Stimulated activated CD4-positive, alpha-beta T cell treated with anti-CD3 and anti-CD28 coated beads, TNF-alpha, amount 100 ng/mL, for 24 hours (primary cell): ENCODE measurements at places on chromosomes 6 and 20.

DNA sequence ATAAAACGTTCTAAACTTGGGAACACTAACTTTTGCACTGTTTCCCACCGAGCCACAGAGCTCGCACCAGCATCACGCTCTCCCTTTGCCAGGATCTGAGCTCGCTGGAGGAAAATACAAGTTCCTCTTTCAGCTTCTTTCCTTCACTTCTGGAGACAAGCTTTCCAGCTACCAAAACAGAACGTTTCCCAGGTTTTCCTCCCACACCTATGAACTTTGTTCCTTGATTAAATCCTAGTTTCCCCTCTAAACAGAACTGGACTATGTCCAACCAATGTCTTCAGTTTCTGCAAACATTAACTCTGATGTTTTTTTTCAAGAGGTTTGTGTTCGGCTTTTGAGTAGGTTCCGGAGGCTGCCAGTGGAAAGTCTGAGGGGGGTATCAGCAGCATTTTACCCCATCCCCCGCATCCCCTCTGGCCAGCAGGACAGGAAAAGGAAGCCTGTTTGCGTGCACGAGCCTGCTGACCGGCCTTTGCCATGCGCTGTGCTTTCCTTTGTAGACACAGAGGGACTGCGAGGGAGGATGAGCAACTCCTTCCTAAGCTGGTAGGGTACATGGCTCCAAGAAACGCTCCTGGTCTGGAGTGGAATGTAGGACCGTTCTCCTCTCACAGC lies 135.5 kb downstream of the LY86 start:
- DNase-seq, result no peak

- no peak for DNase-seq
These were observed 9.4 kb downstream of the FOXP4 start for GRCh38 chr6:41555326-41556300.

GRCh38 chr20:52303281-52303950 lies 111.8 kb upstream of the ZFP64 start:
- DNase-seq, result peak; percentile 44

DNA sequence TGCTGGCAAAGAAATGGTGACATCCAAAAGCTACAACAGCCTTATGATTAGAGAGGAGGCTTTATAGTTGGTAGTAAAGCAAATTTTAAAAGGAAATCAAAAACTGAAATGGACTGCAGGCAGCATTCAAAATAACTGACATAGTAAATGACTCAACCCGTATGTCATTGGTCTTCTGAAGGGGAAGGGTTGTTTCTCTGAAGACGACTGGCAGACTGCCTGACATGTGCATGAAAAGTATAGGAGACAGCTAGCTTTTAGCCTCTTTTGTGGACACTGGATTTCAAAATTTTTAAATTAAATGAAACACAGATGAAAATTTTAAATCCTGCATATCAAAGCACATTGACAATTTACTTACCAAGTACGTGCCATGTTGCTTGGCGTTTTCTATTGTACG lies 90.7 kb downstream of the TRMT6 start:
- DNase-seq, result no peak

GRCh38 chr6:44284121-44284520 lies 13.9 kb downstream of the TMEM151B start:
- DNase-seq, result no peak

DNA sequence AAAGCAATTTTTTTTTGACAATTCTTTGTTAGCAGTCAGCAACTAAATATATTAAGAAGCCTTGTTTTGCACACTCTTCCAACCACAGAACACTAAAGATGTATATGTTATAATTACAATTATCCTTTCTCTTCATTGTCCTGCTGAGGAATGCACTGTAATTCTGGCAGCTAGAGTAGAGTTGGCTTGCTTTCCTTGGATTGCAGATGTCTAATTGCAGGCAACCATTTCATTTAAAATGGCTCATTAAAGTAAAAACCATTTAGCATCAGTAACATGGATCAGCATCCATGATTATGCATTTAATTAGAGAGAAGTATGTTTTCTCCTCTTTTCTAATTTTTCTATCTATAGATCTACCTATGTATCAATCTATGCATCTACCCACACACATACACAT lies 335.4 kb downstream of the GRIK2 start:
- DNase-seq, result no peak

GRCh38 chr6:137102050-137102848 lies 57.5 kb upstream of the IL20RA start:
- DNase-seq, result no peak
